Activated naive CD8-positive, alpha-beta T cell treated with anti-CD3 and anti-CD28 coated beads, Interleukin-2, amount 10 ng/mL, durations not matched to agents 7 days and 5 days (primary cell): ENCODE measurements at places on chromosomes 7 and 10. TPM values are rescaled to one million over a fixed set of nuclear protein-coding genes. Genes with fewer than 3 reads are reported as not detected.

GRCh38 chr7:42930889-42931288 lies 1.1 kb downstream of the PSMA2 start:
- peaks cover 9% of the 10 kb centered on the region for H3K36me3 ChIP-seq
- no peaks in the 10 kb centered on the region for H3K27me3 ChIP-seq
- H3K27ac ChIP-seq: peak overlapping the region; percentile 99
- H3K4me1 ChIP-seq: peaks cover 45% of the 10 kb centered on the region
- H3K4me3 ChIP-seq: peak overlapping the region; percentile 99

Gene CTTNBP2
- total RNA-seq: not detected

- peaks cover 4% of the 10 kb centered on the region for H3K4me1 ChIP-seq
- H3K36me3 ChIP-seq: no peaks in the 10 kb centered on the region
- peaks cover 4% of the 10 kb centered on the region for H3K27me3 ChIP-seq
Measured at GRCh38 chr7:24402655-24403054, 118.7 kb downstream of the NPY start.

GRCh38 chr10:110786172-110786571 lies 85.6 kb upstream of the PDCD4 start:
- H3K27me3 ChIP-seq: no peaks in the 10 kb centered on the region
- no peaks in the 10 kb centered on the region for H3K36me3 ChIP-seq
- no peak for DNase-seq
- peaks cover 23% of the 10 kb centered on the region for H3K4me1 ChIP-seq
- H3K27ac ChIP-seq: no peak overlapping the region

DNA sequence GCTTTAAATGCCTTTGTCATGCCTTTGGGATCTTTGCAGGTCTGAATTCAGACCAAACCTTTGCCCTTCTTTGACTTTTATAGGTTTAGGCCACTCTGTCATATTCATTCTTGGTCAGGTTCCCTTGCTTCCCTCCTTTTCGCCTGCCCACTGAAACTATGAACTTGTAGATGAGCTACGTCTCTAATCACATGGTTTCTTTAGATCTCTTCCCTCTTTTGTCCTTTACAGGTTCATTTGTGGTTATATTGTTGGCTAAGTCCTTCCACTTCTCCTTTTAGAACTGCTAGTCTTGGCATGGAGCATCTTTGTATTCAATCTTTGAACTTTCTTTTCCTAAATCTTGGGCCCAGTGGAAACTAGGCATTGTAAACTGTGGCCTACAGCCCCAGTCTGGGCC lies 104.0 kb upstream of the ZEB1 start:
- DNase-seq: no peak
- no peaks in the 10 kb centered on the region for H3K27me3 ChIP-seq
- H3K4me1 ChIP-seq: no peaks in the 10 kb centered on the region
- no peak overlapping the region for H3K27ac ChIP-seq
- H3K4me3 ChIP-seq: no peak overlapping the region

DNA sequence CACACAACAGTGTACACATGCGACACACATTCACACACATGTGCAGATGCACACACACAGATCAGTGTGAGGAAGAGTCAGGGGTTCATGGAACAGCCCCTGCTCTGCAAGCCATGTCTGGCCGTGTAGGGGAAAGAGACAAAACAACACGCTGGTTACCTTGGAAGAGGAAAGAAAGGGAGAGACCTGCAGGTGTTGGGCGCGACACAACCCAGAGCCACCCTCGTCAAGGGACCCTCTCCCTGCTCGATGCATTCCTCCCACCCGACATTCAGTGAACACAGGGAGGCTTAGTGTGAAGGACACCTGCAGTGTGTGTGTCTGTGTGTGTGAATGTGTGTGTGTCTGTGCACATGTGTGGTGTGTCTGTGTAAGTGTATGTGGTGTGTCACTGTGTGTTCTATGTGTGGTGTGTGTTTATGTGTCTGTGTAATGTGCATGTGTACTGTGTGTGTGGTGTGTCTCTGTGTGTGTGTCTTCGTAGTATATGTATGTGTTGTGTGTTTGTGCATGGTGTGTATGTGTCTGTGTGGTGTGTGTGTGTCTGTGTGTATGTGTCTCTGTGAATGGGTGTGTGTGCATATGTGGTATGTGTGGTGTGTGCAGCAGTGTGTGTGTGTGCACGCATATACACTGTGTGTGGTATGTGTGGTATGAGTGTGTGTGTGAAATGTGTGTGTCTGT lies 69.5 kb upstream of the PITRM1 start:
- H3K36me3 ChIP-seq: no peaks in the 10 kb centered on the region
- no peak overlapping the region for H3K27ac ChIP-seq
- DNase-seq: no peak
- H3K4me3 ChIP-seq: no peak overlapping the region
- H3K27me3 ChIP-seq: peaks cover 34% of the 10 kb centered on the region
- peaks cover 3% of the 10 kb centered on the region for H3K4me1 ChIP-seq

DNA sequence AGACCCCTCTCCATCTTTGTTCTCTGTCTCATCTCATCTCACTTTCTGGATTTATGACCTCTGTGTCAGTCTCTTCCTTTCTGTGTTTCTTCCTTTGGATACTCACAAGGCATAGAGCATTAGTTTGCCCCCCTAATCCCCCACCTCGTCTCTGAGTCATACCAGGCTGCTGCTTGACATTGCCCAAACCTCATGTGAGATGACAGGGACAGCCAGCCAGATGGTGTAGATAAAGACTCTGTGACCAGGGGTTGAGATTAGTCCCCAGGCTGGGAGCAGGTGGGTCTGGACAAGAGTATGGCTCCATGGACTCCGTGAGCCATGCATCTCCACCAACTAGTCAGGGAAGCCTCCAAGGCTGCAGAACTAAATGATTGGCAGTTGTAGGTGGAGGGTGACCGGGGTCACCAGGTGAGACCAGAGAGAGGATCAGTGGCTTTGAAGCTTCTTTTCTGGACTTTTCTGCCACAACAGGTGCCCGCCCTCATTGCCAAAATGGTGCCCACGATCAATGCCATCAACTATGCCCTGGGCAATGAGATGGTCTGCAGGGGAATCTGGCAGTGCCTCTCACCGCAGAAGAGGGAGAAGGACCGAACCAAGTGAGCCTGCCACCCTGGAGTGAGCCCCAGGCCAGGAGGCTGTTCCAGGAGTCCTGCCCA lies 13.3 kb downstream of the RGR start:
- H3K4me1 ChIP-seq: peaks cover 5% of the 10 kb centered on the region
- H3K27ac ChIP-seq: no peak overlapping the region
- no peak for DNase-seq
- peaks cover 19% of the 10 kb centered on the region for H3K27me3 ChIP-seq
- H3K36me3 ChIP-seq: no peaks in the 10 kb centered on the region

DNA sequence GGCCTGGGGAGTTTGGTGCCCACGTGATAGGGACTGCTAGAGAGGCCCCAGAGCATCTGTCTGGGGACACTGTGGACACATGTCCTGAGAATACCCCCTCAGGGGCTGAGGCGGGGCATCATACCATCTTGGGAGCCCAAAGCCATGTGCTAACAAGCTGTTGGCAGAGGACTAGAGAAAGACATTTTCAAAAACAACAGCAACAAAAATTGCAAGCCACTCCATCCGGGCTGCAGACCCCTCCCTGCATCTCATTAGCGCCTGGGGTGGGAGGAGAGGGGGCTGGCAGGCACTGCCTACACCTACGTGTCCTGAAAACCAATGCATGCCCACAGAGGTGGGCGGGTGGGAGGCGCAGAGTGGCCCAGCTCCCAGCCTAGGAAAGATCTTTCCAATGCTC lies 507.4 kb upstream of the PODXL start:
- H3K27ac ChIP-seq: no peak overlapping the region
- peaks cover 2% of the 10 kb centered on the region for H3K4me1 ChIP-seq
- no peaks in the 10 kb centered on the region for H3K36me3 ChIP-seq
- no peak for DNase-seq
- peaks cover 13% of the 10 kb centered on the region for H3K27me3 ChIP-seq
- H3K4me3 ChIP-seq: no peak overlapping the region

DNA sequence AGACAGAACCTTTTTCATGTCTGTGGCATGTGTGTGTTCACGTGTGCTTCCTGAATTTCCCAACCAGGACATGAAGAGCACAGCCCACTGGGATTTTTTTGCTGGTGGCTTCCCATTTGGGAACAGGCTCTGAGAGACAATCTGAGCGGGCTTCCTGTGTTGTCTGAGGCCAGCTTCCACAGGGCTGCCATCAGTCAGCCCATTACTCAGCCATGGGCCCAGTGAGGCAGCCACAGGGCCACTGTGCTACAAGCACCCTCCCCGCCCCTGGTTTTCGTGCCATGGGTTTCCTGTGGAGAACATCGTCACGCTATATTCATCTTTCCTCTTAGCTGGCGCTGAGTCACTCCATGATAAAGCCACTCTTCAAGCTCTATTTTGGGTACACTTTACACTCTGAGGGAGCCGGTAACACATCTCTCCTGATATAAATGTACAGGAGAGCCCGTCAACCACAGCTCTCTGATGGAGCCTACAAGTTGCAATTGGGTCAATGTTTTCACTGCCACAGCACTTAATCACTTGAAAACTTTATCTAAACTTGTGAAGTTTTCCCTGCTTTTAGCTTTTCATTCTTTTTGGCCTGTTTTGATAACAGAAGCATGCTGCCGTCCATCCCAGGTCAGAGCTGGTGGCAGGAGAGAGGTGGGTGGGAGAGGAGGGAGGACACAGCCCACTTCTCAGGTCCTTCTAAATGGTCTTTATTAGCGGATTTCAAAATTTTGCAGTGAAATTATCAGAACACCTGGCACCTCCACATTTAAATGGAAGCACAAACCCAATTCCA lies 96.9 kb downstream of the HIPK2 start:
- peaks cover 35% of the 10 kb centered on the region for H3K4me1 ChIP-seq
- H3K27ac ChIP-seq: peak overlapping the region; percentile 65
- H3K27me3 ChIP-seq: no peaks in the 10 kb centered on the region
- peaks cover 19% of the 10 kb centered on the region for H3K36me3 ChIP-seq

GRCh38 chr7:75572814-75573213 lies 80.7 kb downstream of the SPDYE5 start:
- peaks cover 4% of the 10 kb centered on the region for H3K4me1 ChIP-seq
- H3K27ac ChIP-seq: no peak overlapping the region
- H3K4me3 ChIP-seq: no peak overlapping the region
- H3K36me3 ChIP-seq: no peaks in the 10 kb centered on the region
- no peak for DNase-seq

DNA sequence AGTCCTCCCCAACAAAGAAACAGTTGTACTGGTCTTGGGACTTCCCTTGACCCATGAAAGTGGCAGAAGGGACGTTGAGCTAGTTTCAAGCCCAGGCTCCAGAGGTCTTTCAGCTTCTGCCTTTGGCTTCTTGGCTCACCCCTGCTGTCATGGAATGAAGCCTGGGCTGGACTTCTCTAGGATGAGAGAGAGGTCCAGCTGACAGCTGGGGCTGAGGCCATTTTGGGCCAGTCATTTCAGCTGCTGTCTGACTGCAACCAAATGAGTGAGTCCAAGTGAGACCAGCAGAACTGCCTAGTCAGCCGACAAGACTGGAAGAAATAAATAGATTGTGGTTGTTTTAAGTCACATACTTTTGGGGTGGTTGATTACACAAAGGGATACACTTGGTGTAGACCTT lies 76.6 kb downstream of the TMEM178B start:
- no peak overlapping the region for H3K4me3 ChIP-seq
- no peaks in the 10 kb centered on the region for H3K27me3 ChIP-seq
- no peak overlapping the region for H3K27ac ChIP-seq
- no peaks in the 10 kb centered on the region for H3K36me3 ChIP-seq
- no peaks in the 10 kb centered on the region for H3K4me1 ChIP-seq

GRCh38 chr7:112529521-112529920 lies 48.7 kb downstream of the LSMEM1 start:
- peaks cover 22% of the 10 kb centered on the region for H3K27me3 ChIP-seq
- DNase-seq: no peak
- no peak overlapping the region for H3K4me3 ChIP-seq
- H3K36me3 ChIP-seq: no peaks in the 10 kb centered on the region

GRCh38 chr10:125551247-125551646 lies 131.7 kb downstream of the TEX36 start:
- H3K36me3 ChIP-seq: no peaks in the 10 kb centered on the region
- H3K27me3 ChIP-seq: no peaks in the 10 kb centered on the region
- peaks cover 3% of the 10 kb centered on the region for H3K4me1 ChIP-seq
- no peak overlapping the region for H3K27ac ChIP-seq
- no peak for DNase-seq

DNA sequence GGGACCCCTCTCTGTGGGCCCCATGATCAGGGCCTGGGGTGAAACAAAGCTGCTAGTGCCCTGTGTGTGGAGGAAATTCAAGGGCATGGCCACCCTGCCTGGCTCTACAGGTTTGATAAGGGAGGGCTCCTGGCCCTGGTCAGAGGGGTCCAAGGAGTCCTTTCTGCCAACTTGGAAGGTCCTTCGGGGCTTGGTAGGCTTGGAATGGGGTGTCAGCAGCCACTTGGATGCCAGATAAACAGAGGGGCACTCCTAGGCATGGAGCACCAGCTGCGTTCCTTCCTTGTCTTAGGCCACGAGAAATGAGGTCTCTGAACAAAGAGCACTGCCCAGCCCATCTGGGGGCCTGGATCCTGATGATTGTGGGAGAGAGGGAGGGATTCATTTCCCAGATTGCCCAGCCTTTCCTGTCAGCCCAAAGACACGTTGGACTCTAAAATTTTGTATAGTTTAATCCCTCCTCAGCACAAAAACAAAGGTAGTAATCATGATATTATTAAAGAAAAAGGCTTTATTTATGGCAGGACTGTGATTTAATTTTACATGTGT lies 5.1 kb downstream of the MTURN start:
- H3K36me3 ChIP-seq: no peaks in the 10 kb centered on the region
- H3K4me3 ChIP-seq: no peak overlapping the region
- no peak for DNase-seq
- peaks cover 7% of the 10 kb centered on the region for H3K4me1 ChIP-seq

DNA sequence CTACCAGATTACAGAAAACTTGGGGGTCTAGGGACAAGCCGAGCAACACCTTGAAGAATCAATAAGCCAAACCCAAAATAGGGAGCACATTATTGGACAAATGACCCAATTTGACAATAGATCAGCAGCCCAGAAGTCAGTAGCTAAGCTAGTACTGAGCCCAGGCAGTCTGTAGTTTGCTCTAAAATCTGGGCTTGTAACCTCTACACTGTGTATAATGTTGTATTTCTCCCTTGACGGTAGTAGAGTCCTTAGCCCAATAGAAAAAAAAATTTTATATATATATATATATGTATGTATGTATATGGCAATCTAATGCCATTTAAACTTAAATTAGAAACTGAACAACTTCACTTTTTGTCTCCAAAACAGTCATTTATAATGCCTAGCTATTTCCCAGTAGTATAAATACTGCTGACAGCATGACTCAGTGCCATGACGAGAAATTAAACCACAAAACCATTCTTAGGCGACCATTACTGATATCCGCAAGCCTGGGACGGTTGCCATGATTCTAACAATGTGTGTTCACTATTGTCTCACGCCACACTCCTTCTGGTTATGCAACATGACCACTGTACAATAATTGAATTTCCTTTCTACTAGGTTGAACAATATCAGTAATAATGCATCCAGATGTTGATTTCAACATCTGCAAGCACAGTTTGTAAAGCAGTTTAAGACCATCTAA lies 110.5 kb downstream of the IPMK start:
- peaks cover 12% of the 10 kb centered on the region for H3K27me3 ChIP-seq
- H3K4me3 ChIP-seq: no peak overlapping the region
- DNase-seq: no peak
- no peaks in the 10 kb centered on the region for H3K36me3 ChIP-seq

- no peak overlapping the region for H3K27ac ChIP-seq
- H3K36me3 ChIP-seq: peaks cover 2% of the 10 kb centered on the region
- H3K4me3 ChIP-seq: no peak overlapping the region
- peaks cover 29% of the 10 kb centered on the region for H3K4me1 ChIP-seq
- no peaks in the 10 kb centered on the region for H3K27me3 ChIP-seq
Measured at GRCh38 chr10:79088613-79089355, 20.0 kb downstream of the ZMIZ1 start.
